NCI-H2171 treated with DMSO at 0.1 percent for 48 hours (cell line): ENCODE measurements at places on chromosomes 5 and 9.

DNA sequence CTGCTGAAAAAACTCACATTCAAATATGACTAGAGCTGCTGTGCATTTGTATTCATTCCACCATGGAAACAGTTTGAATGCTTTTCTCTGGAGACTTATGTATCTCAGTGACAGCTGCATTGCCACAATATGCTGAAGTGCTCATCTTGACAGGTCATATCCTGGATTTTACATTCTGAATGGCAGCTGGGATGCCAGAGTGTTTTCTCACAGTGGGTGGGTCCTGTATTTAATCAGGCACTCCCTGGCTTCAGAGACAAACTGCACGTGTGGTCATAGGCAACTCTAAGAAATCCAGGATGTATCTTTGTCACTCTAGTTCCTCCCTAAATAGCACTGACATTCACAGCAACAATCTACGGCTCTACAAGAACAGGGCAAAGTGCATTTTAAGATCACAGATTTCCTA, 75.6 kb downstream of the ST8SIA4 start:
- peak; percentile 33 for DNase-seq

DNA sequence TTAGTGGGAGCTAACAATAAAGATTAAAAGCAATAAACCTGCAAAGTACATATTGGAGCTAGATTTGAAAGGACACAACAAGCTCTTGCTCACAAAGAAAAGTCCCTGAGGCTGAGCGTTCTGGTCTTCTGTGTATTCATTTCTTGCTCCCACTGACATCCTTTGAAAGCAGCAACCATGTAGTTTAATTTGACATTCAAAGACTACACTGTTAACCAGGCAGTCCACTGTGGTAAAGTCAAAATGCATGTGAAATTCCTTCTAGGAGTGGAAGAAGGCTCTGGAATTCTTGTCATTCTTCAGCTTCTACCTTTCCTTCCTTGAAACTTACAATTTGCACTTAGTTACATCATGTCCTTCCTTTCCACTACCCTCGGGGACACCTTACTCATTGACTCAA, 480.7 kb downstream of the CSNK1G3 start:
- no peak for DNase-seq

- DNase-seq: no peak
Measured at GRCh38 chr5:5755888-5756287, 333.4 kb downstream of the ICE1 start.

GRCh38 chr5:160439205-160439600, 17.5 kb downstream of the PTTG1 start:
- DNase-seq: peak; percentile 56

DNA sequence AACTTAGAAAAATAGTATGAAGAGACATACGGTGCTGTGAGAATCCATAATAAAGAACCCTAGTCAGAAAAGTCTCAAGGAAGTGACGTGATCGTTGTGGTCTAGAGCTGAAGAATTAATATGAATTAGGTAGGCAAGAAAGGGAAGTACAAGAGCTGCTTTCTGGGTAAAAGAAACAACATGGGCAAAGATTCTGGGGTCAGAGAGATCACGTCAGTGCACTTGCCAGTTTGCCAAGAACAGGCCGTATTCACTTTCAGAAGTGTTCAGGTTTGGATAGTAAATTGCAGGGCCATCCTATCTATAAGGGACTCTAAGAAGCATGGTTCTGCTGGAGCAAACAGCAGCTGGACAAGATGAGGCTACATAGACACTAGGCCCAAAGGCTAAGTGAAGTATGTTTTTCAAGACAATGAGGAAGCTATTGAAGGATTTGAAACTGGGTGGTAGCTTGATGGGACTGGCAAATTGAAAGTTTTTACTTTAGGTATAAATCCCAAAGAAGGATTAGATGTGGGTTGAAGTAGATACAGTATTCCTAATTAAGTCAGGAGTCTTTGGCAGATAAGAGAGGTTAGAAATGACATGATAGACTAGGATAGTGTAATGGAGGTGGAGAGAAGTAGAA, 4.8 kb upstream of the CHD1 start:
- DNase-seq: no peak

- no peak for DNase-seq
Measured at GRCh38 chr5:89297066-89297465, 414.1 kb upstream of the MEF2C start.

- no peak for DNase-seq
Measured at GRCh38 chr5:4905674-4906520, 234.2 kb upstream of the ADAMTS16 start.

DNA sequence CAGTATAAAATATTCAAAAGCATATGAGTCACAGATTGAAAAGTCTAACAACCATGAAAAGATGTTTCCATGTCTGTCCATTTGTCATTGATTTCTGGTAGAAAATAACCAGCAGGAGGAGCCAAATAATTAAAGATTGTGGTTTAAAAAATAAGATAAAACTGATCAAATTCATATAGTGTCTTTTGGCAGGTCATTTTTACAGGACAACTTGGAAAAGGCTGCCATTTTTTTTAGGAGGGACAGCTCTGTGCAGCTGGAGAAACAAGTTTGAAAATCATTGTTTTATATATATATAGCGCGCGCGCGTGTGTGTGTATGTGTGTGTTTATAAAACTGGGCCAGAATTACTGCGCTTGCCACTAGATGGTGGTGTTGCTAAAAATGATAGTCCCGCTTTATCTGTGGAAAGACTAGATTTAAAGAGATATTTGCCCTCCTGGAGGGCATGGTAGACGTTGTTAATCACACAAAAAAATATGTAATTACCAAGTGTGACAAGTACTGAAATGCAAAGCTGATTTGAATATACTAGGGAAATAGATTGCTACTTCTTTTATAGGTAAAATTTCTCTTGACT, 1.3 kb upstream of the TRMO start:
- DNase-seq: peak; percentile 90

DNA sequence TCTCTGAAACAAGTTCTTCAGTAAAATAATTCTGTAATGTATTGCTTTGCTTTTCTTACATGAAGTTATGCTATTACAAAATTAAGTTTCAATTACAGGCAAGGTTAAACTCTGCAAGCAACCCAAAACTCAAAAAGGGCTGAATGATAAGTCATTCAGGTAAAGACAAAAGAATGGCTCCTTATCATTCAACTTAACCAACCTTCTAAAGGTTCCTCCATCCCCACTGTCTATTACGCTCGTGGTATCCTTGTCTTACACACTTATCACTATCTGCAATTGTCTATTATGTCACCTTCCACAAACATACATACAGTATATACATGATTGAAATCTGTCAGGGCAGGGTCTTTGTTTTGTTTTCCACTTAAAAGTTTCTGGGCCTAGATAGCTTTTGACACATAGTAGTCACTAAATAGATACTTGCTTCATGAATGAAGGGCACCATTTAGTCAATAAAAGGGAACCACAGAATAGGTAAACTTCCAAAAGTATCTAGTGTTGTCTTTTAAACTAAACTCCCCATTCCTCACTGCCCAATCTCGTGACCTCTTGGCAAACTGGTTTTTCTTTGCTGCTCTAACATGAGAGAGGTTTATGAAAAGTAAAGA, 6.9 kb downstream of the RPL37 start:
- no peak for DNase-seq

DNA sequence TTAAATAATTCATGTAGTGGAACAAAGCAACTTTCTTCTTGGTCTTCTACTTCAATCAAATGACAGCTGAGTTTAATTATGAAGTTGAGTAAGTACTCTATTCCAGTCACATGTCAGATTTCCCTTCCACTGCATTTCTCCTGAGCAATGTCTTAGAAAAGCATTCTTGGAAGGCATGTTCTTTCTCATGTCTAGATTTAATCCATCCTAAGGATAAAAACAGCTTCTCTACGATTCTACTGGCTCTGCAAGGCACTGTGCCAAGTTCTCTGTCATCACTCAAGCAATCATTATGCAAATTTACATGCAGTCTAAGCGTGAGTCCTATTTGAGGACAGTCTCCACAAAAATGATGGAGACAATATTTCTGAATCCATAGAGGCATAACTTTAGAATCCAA, 142.4 kb downstream of the YIPF5 start:
- peak; percentile 5 for DNase-seq

GRCh38 chr5:78718824-78719223, 70.3 kb upstream of the LHFPL2 start:
- DNase-seq: no peak

- no peak for DNase-seq
Measured at GRCh38 chr5:171168171-171168570, 140.9 kb upstream of the TLX3 start.

DNA sequence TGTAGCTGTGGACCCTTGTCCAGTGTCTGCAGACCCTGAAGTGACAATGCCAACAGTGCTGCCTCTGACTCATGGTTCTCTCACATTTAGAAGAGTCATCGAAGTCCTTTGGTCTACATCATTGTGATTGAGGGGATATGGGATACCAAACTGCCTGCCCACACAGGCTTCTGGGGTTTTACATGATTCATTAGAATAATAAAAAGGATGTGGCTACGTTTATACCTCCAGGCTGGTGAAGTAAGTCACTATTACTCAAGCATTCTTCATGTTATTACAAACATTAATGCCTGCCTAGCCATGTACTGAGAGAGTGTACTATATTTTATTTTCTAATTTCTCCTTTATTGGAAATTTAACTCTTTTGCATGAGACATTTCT, 365.7 kb downstream of the SPATA31D1 start:
- no peak for DNase-seq

- no peak for DNase-seq
Measured at GRCh38 chr5:32708949-32709348, 2.2 kb upstream of the NPR3 start.

- no peak for DNase-seq
Measured at GRCh38 chr9:74330487-74331214, 166.5 kb upstream of the RORB start.

GRCh38 chr5:137218471-137218870, 280.7 kb downstream of the SPOCK1 start:
- no peak for DNase-seq

- no peak for DNase-seq
Measured at GRCh38 chr5:96616801-96617200, 45.4 kb upstream of the CAST start.

- no peak for DNase-seq
Measured at GRCh38 chr9:77498891-77499290, 149.2 kb downstream of the GNA14 start.
